ENCODE measurements at places on chromosomes 3 and 15.

DNA sequence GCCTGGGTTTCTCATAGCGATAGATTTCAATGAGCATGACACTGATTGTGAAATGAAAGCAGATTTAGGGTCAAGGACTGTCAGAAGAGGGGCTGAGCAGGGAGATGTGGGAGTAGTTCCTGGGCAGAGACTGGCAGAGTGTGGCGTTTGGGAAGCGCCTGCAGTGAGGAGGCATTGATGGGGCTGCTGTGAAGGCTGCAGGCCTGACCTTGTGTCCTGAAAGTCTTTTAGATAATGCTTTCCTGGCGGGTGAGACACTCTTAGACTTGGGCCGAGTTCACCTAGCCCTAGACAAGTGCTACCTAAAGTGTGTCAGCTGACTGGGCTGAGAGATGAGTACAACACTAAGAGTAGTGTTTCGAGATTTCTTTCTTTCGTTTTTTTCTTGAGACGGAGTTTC is 20.7 kb downstream of the USP13 start:
- no peak for DNase-seq

GRCh38 chr3:146181216-146181615 is 20.2 kb upstream of the PLOD2 start:
- DNase-seq, result no peak

DNA sequence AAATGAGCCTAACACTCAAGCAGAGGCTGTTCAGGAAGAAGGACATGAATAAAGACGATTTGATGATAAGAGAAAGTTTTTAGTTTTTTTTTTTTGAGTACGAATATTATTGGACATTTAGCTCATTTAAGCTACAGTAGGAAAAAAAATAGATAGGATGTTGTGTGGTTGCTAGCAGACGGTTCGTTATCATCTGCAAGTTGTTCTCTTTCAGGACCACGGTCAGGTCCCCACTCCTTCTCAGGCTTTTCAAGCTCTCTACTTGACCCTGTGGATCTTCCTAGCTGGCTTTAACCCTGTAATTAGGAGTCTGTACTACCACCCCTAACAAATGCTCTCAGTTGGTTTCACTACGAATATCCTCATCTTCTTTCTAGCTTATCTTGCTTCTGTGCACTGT is 1.1 kb downstream of the KCNH8 start:
- no peak for DNase-seq

DNA sequence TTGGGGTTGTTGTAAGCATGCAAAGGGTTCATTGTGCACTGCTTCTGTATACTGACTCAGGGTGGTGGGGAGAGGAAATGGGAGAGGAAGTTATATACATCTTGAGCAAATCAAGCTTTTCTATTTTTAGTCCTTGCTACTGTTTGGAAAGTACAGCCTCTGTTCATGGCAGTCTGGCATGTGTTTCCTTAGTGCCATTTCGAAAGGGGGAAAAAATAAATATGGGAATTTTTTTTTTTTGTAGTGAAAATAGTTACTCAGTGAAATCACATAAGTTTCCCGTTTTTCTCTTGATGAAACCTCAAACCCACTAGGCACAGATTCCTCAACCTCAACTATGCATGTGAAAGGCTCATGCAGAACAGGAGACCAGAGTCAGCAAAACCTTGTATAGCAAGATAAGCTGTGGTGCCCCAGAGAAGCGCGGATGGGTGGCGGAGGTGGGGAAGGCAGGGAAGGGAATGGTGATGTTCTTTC is 353.3 kb downstream of the LPP start:
- no peak for DNase-seq

GRCh38 chr15:58923696-58924300 is 9.7 kb downstream of the SLTM start:
- no peak for DNase-seq

DNA sequence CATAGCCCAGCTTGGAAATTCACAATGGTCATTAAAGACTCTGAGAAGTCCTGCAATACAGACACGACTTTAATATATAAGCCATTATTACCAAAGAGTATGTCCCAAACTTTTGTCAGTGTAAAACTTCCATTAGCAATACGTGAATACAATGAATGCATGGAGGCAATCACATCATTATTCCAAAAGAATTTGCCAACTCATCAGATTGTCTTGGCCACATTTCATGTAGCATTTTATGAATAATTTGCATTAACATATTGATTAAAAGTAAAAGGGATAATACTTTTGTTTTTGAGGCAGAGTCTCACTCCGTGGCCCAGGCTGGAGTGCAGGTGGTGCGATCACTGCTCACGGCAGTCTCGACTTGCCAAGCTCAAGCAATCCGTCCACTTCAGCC is 7.9 kb upstream of the DUT start:
- DNase-seq, result no peak

DNA sequence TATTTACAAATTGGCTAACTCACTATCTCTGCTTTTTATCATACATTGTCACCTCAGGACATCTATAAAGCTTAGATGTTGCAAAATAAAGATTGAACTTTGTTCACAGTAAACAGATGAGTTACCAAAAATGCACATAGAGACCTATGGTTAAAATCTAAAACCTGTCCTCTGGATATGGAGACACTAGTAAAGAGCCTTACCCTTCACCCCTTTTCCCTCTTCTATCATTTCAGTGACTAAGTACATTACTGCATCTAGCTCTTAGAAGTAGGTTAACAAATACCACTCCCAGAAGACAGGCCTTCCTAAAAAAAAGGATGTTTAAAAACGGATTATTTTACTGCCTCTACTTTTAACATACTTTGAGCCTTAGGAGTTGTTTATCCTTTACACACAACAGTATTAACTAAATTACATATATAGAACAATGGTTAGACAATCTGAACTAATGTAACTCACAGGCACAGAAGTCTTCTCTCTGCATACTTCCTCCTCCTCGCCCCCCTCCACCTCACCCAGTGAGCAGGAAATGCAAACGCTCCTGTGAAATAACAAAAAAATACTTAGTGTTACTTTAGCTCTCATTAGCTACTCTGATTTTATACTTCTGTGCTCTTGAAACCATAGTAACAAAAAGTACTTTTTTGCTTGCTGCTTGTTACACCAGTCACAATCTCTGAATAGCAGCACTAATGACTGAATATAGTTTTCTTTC is 23.3 kb downstream of the IREB2 start:
- DNase-seq, result no peak

DNA sequence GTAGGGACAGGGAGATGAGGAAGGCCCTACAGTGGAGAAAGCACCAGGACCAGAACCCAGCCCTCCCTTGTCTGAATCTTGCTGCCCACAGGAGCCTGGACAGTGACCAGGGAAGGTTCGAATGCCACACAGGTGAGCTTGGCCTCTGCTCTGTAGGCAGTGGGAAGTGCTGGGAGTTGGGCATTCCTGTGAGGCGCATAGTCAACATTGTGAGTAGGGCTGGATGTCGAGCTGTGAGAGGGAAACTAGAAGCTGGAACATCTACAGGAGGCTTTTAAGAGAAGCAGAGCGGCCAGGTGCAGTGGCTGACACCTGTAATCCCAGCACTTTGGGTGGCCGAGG is 20.3 kb upstream of the ALAS1 start:
- no peak for DNase-seq

DNA sequence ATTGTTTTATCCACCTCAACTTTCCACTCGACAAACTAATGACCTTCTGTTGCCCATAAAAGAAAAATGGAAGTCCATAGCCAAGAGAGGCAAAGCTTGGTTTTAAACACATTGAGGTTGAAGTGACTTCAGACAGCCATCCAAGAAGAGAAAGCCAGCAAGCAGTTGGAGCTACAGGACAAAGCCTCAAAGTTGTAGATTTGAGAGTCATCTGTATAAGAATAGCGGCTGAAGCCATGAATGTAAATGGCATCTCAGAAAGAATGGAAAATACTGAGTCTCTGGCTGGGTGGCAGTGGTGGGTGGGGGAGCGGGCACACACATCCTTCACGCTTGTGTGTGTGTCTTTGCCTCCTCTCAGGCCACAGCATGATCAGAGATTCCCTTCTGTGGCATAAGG is 124.1 kb upstream of the CHRM5 start:
- DNase-seq, result no peak

GRCh38 chr3:190076136-190076535 is 44.6 kb downstream of the P3H2 start:
- DNase-seq, result no peak

DNA sequence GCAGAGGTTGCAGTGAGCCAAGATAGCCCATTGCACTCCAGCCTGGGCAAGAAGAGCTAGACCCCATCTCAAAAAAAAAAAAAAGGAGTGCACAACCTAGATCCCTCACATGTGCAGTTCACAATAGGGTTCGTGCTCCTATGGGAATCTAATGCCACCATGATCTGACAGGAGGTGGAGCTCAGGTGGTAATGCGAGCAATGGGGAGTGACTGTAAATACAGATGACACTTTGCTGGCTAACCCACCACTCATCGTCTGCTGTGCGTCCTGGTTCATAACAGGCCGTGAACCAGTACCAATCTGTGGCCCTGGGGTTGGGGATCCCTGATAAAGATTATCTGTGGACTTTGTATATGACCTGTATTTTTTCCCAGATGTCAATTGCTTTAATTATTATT is 16.7 kb downstream of the USP8 start:
- DNase-seq, result no peak

DNA sequence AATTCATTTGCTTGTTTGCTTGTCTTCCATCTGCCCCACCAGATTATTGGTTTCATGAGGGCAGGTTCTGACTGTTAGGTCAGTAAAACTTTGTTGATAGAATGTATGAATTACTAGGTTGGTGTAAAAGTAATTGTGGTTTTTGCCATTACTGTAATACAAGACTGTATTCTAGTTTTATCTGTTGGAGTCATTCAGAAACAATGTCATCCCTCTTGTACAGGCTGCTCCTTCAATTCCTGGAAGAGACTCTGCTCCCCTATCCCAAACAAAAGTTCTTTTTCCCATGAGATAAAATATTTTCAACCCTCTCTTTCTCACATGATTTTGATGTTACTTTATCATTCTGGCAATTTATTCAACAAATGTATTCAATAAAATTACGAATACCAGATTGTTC is 115.0 kb downstream of the CHST2 start:
- no peak for DNase-seq

- DNase-seq, result no peak
Measured at GRCh38 chr15:100686725-100687473, 84.5 kb downstream of the ASB7 start.

DNA sequence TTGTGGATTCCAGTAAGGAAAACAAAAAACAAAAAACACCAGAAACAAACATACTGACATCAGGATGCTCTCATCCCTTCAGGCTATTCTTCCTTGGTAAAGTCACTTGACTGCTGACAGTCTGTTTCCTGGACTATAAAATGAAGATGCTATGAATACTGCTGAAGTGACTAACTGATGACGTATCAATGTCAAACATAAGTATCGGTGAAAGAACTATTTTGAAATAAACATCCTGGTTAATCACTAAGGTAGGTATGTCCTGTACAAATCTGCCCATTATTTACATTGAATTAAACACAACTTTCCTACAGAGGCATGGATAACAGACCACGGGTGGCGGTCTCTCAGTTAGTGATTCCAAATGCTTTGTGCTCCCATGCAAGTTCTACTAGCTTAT is 45.9 kb downstream of the CHAC1 start:
- DNase-seq, result no peak

DNA sequence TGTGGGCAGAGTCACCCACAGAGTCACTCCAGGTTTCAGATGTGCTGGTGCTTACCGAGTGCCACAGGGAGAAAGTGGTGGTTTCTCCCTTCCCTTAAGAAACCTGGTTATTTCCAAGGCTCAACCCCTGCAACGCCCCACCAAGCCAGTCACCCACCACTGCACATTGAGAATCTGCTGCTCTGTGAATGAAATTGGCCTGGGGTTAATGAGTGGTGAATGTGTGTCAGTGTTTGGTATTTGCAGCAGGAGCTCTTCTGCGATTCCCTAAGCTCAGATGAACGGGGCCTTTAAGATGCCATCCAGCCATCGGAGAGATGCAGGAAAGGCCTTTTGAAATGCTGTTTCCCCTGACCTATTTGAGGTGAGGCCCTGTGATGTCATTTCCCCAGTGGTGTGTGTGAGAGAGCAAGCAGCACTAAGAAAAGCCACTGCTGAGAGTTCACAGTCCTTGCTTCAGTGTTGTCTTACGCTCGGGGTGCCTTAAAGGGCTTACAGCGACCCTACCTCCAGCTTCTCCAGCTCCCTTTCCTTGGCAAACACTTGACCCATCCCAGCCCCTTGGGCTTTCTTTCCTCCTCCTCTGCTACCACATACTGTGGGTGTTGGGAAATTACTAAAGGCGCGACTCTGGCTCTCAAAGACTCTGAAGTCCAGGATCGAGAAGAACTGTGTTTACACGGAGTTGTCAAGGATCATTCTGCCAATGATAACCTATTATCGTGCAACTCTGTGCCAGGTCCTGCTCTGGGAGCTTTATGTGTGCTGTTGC is 68.9 kb downstream of the SMAD3 start:
- DNase-seq, result no peak

- no peak for DNase-seq
Measured at GRCh38 chr3:30710017-30710416, 103.6 kb downstream of the TGFBR2 start.

GRCh38 chr15:100801256-100801900 is 78.3 kb upstream of the ALDH1A3 start:
- no peak for DNase-seq

GRCh38 chr15:73940061-73940981 is 14.1 kb downstream of the LOXL1 start:
- no peak for DNase-seq

DNA sequence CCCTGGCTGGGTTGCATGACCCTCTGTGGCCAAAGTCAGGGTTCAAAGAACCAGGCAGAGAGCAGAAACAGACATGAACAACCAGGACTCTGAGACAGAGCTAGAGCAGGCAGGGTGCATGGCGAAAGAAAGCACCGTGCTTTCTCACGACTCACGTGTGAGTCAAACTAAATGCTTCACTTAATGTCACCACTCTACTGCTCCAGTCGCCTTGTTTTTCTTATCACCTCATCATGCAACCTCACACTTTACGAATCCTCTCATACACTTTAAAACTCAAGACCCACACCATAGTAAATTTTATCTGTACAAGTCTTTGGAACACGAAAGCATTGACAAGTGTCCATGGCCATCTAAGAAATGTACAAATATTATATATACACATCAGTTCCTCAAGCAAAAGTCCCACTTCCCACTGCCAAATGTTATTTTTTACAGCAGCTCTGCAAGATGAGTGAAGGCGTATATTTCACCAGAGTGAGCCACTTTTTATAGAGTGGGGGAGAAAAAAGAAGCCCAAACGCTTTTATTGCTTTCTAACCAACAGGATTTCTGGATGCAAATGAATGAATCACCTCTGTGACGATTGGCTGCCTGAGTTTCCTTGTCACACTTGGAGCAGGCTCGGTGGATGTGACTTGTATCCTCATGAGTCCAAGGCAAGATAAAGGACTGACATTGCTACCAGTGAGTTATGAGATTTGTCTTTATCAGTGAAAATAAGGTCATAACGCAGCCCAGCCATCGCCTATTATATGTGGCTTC is 16.0 kb upstream of the MEGF11 start:
- DNase-seq, result no peak

- DNase-seq, result no peak
Measured at GRCh38 chr3:129592381-129593131, 13.9 kb downstream of the PLXND1 start.

- DNase-seq, result no peak
Measured at GRCh38 chr3:152676810-152677379, 158.0 kb upstream of the P2RY1 start.

Data from NCI-H2107 (cell line).